ENCODE measurements at places on chromosomes 7 and 10.

DNA sequence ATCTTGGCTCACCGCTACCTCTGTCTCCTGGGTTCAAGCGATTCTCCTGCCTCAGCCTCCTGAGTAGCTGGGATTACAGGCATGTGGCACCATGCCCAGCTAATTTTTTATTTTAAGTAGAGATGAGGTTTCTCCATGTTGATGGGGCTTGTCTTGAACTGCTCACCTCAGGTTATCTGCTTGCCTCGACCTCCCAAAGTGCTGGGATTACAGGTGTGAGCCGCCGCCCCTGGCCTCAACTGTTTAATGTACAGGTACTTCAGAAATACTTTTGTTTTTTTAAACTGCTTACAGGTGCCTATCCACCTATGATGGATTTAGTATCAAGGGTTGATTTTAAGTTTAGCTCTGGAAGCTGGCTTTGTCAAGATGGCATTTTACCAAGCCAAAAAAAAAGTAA is 55.6 kb downstream of the CDC123 start:
- no peak for ATAC-seq

GRCh38 chr7:73823873-73824592 is 6.8 kb upstream of the CLDN4 start:
- ATAC-seq: no peak

GRCh38 chr7:39609113-39609934 is 14.0 kb upstream of the RALA start:
- ATAC-seq: peak; percentile 39

- ATAC-seq: no peak
These were observed 35.7 kb upstream of the SEMA3D start for GRCh38 chr7:85222522-85222921.

Measured in activated T-helper 17 cell treated with anti-CD3 and anti-CD28 coated beads, Interleukin-2, amount 50 U/mL, for 72 hours (primary cell).